ENCODE measurements at places on chromosomes 4 and X.

- DNase-seq: no peak
These were observed 44.9 kb downstream of the CENPC start for GRCh38 chr4:67500373-67500772.

DNA sequence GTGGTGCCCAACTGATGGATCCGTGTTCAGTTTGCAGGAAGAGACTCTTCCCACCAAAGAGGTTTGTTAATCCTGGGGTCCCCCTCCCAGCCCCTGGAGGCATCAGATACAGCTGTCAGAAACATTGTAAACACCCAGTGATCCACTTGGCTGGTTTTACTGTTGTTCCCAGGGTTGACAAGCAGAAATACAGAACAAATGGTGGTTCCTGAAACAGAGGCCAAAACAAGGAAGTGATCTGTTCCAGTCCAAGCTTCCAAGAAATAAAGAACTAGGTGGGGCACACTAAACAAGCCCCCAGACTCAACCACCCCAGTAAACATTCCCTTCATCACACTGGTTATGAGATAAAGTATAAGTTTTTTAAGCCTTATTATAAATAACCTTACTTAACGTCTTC is 1.4 kb downstream of the TMLHE start:
- no peak for DNase-seq

DNA sequence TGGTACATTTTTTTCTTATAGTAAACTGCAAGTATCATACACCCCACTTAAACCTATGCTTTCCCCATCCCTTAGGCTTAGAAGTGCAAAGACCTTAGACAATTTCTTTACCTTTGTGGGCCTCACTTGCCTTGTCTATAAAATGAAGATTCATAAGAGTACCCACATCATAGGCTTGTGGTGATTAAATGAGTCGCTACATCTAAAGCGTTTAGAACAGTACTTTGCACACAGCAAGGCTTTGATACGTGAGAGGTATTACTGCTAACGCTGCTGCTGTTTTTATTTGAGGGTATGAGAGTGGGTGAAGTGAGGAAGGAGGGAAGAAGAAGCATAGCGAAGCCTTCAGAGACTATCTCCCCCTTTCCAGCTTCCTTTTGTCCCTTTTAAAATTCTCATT is 87.8 kb upstream of the RPS6KA3 start:
- DNase-seq: no peak

GRCh38 chr4:86015412-86016350 is 344.2 kb downstream of the MAPK10 start:
- no peak for DNase-seq

- no peak for DNase-seq
These were observed 295.4 kb upstream of the KLF3 start for GRCh38 chr4:38368613-38369012.

DNA sequence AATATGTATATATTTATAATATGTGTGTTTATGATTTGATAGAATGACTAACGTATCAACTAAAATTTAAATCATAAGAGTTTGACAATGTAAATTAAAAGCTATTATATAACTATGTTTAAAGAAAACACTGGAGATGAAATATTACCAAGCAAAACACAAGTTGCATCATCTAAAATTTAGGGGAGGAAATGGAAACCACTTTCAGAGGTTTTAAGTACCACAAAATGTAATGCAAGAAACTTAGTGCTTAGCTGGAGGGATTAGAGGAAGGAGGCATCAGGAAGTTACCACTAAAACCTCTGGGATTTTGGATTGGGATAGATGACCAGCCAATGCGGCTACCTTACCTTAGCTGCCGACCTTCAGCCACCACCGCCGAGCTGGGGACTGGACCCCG is 1192.1 kb upstream of the PRKX start:
- no peak for DNase-seq

GRCh38 chrX:143058120-143058519 is 32.4 kb downstream of the SPANXN4 start:
- no peak for DNase-seq

GRCh38 chrX:8815460-8816065 is 14.4 kb upstream of the FAM9A start:
- no peak for DNase-seq

- no peak for DNase-seq
These were observed 305.5 kb upstream of the TACR3 start for GRCh38 chr4:104025251-104025650.

DNA sequence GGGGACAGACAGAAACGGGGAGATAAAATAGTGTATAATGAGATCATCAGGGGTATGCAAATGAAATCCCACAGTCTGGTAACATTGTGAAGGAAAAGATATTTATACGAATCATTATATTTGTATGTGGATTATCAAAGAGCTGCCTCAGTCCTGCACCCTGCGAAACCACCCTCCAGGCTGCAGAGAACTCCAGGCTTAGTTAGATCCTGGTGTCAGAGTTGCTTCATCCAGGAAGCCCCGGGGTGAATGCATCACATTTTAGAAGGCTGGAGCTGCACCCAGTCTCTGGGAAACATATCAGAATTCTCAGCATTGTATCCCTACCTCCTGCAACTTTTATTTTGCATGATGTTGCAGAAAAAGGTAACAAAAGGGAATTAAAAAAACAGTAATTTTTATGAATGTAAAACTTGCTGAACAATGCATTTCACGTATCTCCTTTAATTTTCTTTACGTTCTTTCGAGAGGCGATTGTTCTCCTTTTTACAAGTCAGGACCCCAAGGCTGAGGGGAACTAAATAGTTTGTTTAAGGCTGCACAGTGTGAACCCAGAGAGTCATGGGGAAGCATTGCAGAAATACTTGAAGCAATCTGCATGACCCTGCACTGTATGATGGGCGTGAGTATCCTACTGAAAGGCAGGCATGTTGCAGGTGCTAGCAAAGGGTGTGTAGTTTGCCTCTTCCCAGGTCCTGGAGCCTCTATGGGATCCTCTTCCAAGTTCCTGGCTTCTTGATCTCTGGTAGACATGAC is 299.5 kb upstream of the CLNK start:
- no peak for DNase-seq

- no peak for DNase-seq
These were observed 580.4 kb downstream of the ANKRD50 start for GRCh38 chr4:124132161-124132560.

- no peak for DNase-seq
These were observed 9.9 kb downstream of the NSG1 start for GRCh38 chr4:4396628-4397440.

DNA sequence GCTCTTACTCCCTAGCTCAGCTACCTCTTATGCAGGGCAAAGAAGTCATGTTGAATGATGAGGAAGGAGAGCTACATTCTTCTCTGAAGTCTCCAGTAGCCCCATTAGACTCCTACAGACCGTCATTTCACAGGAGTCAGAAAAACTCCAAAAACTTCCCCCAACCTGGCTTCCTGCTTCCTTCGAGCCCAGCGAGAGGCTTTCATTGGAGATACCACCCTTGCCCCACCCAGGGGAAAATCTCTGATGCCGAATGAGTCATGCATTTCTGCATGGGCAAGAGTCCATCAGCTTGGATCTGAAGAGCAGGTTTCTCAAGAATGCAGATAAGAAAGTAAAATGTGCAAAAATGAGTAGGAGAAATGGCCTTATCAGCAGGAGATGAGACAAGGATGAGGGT is 53.0 kb downstream of the ARSF start:
- no peak for DNase-seq

DNA sequence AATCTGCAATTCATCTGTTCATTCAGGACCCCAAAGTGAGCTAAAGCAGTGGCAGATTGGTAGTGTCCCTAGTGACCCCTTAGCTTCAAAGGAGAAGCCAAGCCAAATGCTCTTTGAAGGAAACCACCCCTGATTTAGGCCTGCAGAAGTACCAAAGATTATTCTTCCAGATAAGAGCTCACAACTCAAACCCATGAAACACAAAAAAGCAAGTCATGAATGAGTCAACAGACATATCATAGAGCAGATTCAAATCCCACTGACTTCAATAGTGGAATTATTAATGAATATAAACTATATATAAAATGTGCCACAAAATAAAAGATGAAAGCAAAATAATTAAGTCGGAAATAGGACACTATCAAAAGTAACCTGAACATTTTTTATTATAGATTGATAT is 197.6 kb downstream of the SCFD2 start:
- no peak for DNase-seq

DNA sequence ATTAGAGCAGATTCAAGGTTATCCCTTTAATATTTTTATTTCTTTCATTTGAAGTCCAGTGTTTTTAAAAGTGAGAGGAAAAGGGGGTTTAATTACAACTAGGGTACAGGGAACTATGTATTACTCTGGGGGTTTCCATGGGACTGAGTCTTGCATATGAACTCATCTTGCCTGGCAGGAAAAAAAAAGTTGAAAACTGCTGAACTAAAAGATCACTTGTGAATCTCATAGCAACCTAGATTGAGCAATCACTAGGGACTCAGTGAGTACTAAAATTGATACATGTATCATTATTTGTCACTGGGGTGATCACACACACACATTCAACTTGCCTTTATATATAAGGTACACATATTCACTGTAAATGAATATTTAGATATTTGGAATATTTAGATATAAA is 180.7 kb upstream of the SFRP2 start:
- no peak for DNase-seq

- no peak for DNase-seq
These were observed 132.0 kb upstream of the ATP6AP2 start for GRCh38 chrX:40448793-40449192.

DNA sequence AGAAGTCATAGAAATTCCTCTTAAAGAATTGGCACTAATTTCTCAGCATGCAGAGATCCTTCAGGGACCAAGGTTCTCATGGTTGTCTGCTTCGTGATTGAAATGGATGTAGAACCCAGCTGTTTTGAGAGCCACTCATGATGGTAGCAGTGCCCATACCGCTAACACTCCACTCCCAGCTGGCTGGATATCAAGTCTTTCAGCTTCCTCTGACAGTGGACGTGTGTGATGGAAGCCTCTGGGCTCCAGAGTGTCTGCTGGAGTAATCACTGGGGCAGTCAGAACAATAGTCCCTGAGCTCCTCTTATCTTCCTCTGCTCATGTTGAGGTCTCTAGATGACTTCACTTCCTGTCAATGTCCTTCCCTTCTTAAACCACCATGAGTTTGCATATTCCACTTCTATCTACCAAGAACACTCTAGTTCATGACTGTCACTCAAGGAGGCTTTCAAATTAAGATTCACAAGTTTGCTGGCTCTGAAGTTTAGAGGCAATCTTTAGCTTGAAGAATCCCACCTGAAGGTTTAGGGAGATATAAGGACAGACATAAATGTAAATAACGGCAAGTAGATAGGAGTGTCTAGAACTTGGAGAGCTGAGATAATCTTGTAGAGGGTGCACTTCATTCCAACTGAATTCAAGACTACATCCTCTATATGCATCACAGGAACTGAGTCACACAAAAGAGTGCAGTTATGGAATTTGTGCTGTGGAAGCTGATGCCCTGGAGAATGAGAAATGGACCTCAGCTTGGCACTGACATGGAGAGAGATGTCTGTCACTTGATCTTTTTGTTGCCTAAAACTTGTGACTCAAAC is 64.5 kb upstream of the WDR1 start:
- DNase-seq: no peak

DNA sequence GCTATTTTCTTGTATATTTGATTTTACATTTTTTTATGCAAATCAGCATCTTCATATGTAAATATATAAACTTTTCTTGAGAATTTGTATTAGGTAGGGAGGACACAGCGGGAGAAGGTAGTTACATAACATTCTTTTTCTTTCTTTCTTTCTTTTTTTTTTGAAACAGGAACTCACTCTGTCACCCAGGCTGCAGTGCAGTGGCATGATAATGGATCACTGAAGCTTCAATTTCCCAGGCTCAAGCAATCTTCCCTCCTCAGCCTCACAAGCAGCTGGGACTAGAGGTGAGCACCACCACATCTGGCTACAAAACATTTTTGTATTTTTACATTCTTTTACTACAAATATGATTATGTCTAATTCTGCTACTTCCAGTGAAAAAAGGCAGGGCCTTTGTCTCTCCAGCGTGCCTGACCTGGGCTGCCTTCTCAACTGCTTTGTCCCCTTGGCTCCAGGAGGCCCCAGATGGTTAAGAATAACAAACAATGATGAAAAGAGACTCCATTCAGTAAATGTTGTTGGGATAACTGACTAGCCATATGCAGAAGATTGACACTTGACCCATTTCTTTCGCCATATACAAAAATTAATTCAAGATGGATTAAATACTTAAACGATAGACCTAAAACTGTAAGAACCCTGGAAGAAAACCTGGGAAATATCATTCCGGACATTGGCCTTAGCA is 46.5 kb upstream of the FAT4 start:
- DNase-seq: no peak

DNA sequence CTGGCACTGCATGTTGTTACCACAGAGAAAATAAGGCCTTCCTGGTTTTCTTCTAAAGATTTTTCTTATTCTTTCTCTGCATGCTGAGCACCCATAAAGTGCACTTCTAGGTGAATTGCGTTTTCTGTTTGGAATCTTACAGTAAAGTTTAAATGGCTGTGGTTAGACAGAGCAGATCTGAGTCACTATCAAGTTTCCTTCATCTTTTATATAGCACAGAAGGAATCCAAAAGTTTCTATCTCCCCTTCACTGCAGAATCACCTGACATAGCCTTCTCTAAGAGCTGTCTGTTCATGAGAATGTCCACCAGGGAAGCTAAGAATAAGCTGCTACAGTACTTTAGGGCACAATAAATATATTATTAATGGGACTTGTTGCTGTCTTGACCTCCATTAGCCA is 455.5 kb upstream of the FAM241A start:
- DNase-seq: no peak

DNA sequence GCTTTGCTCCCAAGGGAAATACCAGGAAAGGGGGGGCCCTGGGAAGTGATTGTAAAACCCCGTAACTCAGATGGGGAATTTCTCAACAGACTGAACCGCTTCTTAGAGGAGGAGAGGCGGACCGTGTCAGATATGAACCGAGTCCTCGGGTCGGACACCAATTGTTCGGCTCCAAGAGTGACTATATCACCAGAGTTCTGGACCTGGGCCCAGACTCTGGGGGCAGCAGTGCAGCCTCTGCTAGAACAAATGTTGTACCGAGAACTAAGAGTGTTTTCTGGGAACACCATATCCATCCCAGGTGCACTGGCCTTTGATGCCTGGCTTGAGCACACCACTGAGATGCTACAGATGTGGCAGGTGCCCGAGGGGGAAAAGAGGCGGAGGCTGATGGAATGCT is 1.0 kb downstream of the PNMA3 start:
- DNase-seq: no peak

DNA sequence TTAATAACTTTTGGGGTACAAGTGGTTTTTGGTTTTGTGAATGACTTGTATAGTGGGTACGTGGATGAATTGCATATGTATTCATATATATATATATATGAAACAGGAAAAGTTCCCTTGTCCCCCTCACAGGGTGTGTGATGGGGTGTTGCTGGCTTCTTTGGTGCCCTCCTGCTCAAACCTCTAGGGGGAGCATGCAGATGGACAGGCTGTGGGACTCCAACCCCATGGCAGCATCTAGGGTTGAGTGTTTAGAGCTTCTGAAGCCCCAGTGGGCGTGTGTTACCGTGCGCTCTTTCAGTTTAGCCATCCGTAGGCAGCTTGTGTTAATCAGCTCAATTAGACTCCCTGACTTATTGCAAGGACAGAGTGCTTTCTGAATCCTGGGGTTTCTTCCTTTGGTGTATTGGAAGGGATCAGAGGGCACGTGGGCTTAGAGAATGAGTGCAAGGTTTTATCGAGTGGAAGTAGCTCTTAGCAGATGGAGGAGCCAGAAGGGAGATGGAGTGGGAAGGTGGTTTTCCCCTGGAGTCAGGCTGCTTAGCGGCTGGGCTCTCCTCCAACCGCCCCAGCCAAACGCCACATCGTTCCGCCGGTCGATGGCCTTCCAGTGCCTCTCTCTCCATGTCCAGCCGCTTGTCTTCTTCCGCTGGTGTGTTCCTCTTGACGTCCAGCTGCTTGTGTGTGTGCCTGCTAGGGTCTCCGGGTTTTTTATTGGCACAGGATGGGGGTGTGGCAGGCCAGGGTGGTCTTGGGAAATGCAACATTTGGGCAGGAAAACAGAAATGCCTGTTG is 674.4 kb upstream of the LCORL start:
- DNase-seq: no peak
